ENCODE measurements at places on chromosomes 7 and 10.

DNA sequence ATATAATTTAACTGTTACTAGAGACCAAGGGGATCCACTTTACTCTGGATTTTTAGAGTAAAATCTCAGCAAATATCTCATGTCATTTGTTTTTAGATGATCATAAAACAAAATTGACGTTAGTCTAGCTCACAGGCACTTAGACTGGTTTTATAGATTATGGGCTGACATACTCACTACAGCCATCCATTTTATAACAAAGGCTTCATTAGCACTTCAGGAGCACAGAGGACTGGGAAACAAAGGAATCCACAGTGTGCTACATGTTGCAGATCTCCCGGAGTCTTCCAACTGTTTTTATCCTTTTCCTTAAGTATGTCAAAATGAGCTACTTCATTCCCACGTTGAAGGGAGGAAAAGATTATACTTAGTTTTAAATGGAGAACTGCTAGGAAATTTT lies 15.9 kb upstream of the SCRN1 start:
- no peak for DNase-seq

DNA sequence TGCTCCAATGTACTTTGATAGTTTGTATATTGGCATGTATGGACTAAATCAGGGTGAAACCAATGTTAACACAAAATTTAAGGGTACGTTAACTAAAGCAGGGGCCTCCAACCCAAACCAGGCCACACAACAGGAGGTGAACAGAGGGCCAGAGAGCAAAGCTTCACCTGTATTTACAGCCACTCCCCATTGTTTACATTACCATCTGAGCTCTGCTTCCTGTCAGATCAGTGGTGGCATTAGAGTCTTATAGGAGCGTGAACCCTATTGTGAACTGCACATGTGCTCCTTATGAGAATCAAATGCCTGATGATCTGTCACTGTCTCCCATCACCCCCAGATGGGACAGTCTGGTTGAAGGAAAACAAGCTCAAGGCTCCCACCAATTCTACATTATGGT lies 62.0 kb upstream of the SCIN start:
- DNase-seq, result no peak

GRCh38 chr10:10589540-10590303 lies 427.9 kb upstream of the CELF2 start:
- DNase-seq, result no peak

DNA sequence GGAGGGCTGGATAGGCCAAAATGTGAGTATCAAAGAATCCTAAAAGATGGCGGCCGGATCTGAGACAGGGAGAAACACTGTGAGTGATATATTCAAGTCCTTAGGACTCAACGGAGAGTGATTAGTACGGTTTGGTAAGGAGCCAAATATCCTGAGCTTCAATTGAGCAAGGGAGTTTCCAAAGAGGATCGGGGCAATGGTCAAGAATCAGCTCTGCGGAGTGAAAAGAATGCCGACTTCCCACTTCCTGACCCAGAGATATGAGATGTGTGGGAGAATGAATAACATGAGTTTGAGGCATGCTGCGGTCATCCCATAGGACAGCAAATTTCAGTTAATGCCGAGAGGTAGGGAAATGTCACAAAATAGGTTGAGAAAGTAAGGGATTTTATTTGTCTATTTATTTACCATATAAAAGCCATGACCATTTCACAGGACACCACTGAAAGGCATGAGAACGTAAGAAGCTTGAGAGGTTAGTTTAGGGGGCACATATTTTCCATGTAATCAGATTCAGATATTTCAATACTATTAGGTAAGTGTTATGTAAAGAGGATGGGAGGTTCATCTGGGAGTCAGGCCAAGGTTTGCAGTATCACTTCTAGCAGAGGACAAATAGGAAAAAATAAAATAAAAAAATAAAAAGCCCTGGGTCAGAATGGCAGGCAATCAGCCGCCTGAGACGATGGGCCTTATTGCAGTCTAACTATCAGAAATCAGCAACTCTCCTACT lies 165.6 kb downstream of the HGF start:
- DNase-seq, result no peak

DNA sequence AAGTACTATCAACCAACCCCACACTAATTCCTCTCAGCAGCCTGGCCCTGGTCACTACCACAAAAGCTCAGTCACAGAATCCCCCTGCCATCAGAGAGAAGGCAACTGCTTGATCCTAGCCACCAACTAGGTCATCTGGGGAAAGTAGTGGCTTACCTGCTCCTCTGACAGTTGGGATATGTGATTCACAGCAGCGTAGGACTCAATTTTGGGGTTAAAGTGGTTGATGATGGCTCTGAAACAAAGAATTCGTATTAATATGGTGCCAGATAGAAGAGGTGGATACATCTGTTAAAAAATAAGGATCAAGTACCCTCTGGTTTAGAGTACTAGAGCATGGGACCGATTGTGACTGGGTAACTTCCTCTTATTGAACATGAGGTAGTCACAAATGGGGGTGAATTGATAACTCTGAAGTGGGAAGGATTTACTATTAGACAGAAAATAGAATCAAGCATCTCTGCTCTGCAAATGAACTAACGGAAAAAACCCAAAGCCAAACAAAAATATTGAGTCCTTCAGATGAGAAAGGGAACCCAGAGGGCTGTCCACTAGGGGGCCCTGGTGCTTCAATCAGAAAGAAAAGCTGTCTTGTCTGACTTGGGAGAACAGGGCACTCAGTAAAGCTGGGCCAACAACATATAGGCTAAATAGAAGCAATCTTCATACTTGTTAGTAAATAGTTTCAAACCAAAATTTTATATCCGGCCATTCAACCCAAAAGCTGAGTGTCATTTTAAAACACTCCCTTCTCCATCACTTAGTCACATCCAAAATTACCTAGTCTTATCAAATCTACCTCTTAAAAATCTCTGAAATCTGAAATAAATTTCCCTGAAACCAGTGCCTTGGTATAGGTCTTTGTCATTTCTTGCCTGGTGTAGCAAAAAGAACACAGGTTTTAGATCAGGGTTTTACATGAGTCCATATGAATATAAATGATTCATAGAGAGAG lies 45.9 kb upstream of the KCNIP2 start:
- peak; percentile 74 for DNase-seq

DNA sequence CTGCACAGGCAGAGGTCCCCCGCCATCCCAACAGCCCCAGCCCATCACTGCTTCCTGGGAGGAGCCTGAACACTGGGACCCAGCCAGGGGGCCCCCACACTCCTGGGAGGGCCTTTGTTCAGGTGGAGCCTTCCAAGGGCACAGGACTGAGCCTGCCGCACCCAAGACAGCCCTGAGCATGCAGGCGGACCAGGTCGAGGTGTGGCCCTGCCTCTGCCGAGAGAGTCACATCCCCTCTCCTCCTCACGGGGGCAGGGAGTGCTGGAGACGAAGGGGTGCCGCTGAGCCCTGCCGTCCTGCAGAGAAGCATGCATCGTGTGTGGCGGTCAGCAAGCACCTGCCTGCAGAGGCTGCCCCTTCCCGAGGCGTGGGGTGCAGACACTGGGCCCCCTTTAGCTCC lies 7.3 kb upstream of the MAFK start:
- DNase-seq, result no peak

GRCh38 chr7:90625051-90625450 lies 28.9 kb downstream of the CDK14 start:
- DNase-seq, result no peak

All from inflammatory macrophage (primary cell).